ENCODE measurements at places on chromosomes 1 and 21.

GRCh38 chr1:209038735-209039134 is 544.8 kb upstream of the CAMK1G start:
- DNase-seq: no peak

- no peak for DNase-seq
Measured at GRCh38 chr1:204295671-204296070, 64.1 kb downstream of the PLEKHA6 start.

GRCh38 chr1:53681351-53681976 is 57.5 kb downstream of the GLIS1 start:
- DNase-seq: no peak

DNA sequence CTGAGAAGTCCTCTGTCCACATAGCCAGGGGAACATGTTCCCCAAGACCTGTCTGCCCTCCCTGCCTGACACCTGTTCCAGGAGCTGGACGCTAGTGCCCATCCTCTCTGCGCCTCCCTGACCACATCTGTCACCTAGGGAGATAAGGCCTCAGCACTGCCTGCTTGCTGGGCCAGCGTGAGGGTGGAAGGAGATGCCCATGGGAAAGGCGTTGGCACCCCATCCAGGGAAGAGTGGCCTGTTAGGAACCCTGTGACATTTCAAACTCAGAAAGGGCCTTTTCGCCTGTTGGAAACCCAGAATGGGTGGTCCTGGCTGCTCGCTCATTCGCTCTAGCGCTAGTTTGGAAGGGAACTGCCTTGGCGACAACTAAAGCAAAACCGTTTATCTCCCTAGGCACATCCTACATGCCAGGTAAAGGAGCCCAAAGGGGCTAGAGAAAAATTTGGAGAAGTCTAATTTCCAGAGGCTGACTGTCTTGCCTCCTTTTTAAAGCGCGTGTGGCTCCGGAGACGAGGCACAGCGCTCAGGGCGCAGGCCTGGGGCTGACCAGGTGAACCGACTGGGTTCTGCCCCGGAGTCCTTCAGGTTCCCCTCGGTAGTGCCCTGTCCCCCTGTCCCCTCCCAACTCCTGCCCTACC is 410 bp downstream of the ACTA1 start:
- no peak for DNase-seq

- no peak for DNase-seq
Measured at GRCh38 chr1:25033828-25034705, 104.0 kb upstream of the RUNX3 start.

DNA sequence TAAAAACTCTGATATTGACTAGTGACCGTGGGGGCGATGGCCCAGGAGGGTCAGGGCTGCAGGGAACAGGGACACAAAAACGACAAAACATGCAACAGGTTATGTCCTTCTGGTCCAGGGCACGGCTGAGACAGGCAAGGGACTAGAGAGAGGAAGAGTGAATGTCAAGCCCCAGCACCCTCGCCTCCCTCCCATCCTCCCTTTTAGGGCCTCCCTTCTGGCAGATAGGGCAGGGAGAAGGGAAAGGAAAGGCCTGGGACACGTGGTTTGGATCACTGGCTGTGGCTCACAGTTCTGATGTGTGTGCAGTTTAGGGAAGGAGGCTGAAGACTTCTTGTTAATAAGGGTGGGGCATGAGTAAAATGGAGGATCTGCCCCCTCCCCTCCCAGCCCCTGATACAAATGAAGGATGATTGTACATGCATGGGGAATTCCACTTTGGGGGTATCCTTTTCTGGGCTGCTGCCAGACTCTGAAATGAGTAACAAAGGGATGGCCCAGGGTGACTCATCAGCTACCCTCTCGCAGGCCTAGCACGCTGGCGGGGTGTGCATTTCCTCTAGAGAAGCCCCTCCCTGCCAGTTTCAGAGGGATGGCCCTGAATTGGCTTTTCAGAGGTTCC is 14.2 kb downstream of the CAPN2 start:
- DNase-seq: peak; percentile 78

DNA sequence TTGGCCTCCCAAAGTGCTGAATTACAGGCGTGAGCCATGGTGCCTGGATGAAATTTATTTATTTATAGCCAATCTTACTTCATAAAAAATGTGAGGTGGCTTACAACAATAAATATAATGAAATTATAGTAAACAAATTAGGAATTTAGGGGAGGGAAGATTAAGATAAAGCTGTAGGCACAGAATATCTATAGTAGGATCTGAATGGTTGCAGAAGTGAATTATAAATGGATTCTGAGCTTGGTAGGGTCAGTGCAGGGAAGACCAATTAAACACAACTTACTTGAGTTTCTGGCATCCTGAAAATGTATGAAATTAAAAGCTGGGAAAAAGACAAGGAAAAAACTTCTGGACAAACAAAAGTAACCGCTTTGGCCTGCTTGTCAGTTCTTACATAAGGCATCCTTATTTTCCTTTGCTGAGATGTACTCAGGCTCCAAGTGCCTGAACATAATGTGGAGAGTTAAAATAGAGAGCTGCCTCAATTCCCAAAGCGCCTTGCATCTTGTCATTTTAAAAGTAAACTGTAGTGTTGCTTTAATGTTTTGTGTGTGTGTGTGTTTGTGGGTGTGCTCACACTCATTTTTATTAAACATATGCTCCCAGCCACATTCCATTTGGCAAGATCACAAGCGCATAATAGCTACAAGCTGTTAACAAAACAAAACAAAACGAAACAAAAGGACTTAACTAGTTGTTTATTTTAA is 247.3 kb downstream of the S1PR1 start:
- no peak for DNase-seq

DNA sequence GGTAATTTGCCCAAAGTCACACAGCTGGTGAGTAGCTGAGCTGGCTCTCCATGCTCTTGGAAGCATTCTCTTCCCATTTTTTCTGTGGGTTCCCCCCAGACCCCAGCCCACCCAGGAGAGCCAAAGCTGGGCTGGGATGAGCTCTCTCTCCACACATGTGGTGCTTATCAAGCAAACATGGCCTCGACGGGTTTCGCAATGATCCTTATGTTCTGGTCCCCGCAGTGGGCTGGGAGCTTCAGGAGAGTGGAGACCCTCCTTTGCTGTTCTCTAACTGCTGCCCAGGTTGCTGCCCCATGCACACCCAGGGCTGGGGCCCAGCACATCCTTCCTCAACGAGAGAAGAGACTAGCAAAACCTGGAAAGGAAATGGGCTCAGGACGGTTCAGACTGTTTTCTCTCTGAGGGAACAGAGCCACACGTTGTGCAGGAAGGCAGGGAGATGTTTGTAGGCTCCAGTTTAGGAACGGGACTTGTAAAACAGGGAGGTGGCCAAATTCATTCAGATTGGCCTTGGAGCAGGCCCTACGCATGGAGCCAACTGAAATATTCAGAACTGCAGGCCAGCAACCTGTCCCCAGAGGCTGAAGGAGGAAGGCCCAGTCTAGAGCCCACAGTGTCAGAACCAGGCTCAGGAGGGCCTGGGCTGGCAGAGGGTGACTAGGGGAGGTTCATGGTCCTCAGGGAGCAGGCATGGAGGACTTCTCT is 27.2 kb upstream of the CSF1 start:
- DNase-seq: no peak

DNA sequence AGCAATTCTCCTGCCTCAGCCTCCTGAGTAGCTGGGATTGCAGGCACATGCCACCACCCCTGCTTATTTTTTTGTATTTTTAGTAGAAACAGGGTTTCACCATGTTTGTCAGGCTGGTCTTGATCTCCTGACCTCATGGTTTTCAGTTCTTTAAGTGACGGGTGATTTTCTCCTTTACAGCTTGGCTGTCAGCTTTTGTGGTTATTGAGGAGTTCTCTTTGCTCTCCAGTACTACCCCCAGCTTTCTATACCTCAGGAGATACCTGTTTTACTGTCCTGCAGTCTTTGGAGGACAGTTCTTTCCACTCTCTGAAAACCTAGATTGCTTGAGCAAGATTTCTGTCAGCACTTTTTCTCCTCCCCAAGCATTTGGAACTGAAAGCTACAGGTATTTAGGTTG is 45.9 kb upstream of the EGLN1 start:
- no peak for DNase-seq

DNA sequence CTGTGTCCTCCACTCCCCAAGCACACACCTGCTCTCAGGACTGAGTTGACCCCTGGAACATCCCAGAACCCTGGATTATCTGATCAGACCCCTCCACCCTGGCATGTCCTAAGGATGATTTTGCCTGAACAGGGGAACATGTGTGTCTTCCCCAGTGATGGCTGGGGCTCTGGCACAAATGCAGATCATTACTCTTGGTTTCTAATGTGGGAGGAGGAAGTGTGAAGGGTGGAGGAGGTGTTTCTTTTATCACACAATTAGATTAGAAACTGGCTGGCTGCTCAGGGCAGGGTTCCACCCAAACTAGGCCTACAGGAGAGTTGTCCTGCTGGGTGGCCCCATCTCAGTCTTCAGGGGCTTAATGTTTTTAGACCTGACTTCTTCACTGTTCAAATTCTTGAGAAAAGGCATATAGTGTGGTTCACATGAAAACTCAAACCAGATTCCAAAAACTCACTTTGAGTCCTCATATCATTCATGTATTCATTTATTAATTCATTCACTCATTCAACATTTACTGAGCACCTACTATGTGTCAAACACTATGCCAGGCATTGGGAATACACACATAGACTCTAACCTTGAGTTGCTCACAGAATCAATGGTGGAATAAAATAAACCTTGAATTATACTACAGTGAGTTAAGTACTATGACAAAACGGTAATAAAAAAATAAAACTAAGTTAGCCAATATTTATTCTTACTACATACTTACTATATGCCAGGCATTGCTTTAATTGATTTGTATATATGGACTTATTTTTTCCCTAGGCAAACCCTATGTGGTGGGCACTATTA is 221.8 kb upstream of the JUN start:
- DNase-seq: no peak

- no peak for DNase-seq
Measured at GRCh38 chr1:33738976-33739375, 124.9 kb upstream of the HMGB4 start.

- DNase-seq: no peak
Measured at GRCh38 chr1:36511804-36512798, 29.4 kb upstream of the CSF3R start.

- no peak for DNase-seq
Measured at GRCh38 chr1:164163289-164163849, 395.6 kb upstream of the PBX1 start.

- DNase-seq: no peak
Measured at GRCh38 chr1:166064313-166064926, 102.4 kb downstream of the FAM78B start.

DNA sequence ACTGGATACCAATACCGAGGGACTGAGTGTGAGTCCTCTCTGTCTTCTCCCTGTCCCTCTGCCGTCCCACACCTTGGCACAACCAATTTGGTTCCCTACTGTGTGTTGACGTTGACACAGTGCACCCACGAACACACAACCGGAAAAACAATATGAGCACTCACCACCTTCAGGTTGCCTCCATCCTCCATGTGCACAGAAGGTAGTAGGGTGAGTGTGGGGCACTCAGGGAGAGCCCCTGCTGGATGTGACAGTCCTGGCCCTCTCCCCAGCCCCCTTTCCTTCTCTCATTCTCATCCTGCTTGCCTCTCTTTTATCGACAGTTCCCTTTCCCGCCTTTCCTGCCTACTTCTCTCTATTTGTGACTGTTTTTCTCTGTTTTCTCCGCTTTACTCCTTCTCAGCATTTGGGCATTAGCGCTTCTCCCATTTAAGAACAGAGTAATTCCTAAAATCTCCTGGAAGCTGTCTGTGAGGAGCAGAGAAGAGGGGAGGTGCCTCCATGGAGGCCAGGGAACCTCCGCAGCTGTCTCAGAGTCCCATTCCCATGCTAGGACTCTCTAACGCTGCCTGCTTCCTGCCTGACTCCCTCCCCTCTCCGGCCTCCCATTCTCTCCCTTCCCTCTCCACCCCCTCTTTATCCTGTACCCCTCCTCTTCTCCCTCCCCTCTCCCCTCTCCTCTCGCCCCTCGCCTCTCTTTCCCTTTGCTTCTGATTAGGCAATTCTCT is 16.4 kb downstream of the CADM3 start:
- DNase-seq: no peak

- no peak for DNase-seq
Measured at GRCh38 chr1:25167269-25168192, 64.8 kb downstream of the SYF2 start.
